ENCODE measurements at places on chromosomes 4 and X. TPM values are rescaled to one million over a fixed set of nuclear protein-coding genes. Genes with fewer than 3 reads are reported as not detected.

The TEX11 gene
- total RNA-seq: not detected

The SAGE1 gene
- total RNA-seq: not detected

DNA sequence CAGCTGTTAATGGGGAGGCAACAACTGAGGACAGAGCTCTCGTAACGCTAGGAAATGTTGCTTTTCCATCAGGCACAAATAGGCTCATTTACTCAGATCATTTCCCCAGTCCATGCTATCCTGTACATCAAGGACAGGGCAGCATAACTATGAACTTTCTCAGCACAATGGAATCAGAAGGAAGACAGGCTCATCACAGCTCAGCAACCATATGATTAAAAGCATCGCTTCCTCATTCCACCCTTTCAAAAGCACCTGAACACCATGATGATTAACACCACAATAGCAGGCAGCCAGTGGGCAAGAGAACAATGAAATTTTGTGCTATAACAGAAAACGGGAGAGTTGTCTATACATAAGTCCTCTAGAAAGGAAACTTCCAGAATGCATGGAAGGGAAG is 297.8 kb downstream of the ZNF674 start:
- DNase-seq: no peak

DNA sequence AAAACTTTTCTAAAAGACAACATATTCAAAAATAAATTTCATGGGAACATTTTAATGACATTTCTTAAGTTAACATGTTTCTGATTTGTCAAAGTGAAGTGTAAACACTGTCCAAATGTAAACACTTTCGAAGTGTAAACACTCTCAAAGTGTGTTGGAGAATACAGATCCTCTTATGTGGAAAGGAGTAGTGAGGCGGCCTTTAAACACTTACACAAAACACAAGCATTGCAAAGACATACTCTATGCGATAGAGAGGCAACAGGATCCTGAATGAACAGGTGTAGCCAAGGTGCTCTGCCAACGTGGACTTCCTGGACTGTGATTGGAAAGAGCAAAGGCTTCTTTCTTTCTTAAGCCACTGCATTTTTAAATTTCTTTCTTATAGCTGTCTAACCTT is 62.7 kb upstream of the PGM2 start:
- DNase-seq: no peak

GRCh38 chr4:26178854-26179253 is 142.0 kb upstream of the RBPJ start:
- DNase-seq: no peak

GRCh38 chr4:3402491-3403347 is 39.0 kb upstream of the HGFAC start:
- DNase-seq: peak; percentile 91

All from HFFc6 (cell line).